Stimulated activated CD4-positive, alpha-beta T cell treated with anti-CD3 and anti-CD28 coated beads, Interleukin-1b, Interleukin-23, amount 100 ng/mL, for 1 hour (primary cell): ENCODE measurements at places on chromosomes 4 and X.

DNA sequence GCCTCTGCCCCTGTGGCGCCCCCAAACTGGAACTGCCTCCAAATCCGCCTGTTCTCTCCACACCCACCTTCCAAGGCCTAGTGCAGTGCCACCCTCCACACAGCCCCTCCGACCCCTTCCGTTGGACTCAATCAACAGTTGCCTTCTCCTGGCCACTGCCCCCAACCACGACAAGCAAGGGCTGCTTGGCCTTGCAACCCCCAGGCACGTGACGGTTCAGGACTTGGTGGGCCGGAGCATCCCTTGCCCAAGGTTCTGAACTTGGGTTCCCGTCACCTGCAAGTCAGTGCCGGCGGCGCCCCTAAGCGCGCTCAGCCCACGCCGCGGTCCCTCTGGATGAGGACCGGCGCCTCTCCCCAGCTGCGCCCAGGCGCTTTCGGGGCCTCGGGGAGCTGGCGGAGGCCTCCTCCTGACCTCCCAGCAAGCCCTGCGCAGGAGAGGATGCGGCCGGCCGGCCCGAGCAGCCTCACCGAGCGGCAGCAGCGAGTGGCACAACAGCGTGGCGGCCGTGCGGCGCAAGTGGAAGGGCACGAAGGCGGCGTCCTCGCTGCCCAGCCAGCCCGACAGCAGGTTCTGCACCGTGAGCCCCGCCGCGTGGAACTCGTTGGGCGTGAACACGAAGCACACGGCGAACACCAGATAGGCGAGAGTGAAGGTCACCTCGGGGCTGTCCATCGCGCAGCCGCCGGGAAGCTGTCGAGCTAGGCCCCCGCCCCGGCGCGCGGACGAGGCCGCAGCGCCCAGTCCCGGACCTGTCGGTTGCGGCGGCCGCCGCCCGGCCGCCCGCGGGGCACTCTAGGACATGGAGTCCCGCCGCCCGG lies 750 bp downstream of the TMEM129 start:
- no peak for DNase-seq

GRCh38 chr4:128758314-128758922 lies 51.1 kb upstream of the JADE1 start:
- DNase-seq, result no peak

DNA sequence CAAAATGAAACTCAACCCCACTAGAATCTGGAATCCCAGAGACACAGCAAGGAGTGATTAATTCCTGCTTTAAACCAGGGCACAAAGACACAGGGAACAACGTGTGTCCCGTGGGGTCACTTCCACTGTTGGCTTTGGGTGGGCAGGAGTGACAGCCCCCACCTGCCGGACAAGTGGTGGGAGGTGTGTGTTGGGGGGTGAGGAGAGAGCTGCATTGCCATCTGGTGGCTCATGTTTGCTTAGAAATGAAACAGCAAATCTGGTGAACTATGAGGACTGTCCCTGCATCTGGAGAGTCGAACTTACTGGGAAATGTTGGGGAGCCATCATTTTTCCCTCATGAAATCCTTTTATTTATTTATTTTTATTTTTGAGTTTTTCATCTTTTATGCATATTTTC lies 75.9 kb upstream of the AFAP1 start:
- no peak for DNase-seq

GRCh38 chrX:97907791-97908190 lies 1024.1 kb downstream of the RPA4 start:
- DNase-seq, result no peak

DNA sequence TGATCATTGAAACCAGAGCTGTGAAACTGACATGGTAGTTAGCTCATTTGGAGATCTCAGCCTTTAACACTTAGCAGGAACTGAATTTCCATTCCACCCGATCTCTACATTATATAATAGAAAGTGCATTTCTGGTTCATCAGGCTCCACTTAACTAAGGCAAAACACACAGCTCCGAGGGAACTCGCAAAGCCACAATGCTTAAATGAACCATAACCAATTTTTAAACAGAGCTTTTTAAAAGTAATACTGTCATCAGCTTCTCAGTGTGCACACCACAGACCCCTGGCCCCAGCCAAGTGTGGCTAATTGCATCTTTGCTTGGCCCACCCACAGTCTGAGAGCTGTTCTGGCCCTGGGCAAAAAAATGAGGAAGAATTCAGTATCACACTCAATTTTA lies 66.1 kb downstream of the DCHS2 start:
- no peak for DNase-seq

- DNase-seq, result no peak
Observed at GRCh38 chr4:175457956-175458355, 354.1 kb downstream of the GPM6A start.

DNA sequence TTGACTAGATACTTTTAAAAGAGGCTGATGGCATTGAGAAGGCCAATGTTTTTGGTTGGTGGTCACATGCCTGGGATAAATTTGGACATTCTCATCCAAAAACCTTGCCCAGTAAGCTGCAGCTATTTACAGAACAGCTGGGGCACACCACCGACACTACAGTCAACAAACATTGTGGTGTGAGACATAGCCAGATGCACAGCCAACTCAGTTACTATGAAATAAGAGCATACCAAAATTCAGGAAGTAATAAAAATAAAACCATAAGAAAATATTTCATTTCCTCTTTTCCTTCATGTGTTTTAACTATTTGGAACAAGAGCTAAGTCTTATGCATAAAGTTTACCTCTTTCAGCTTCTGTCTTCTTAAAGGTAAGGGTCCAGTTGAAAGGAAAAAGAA lies 8.8 kb downstream of the PPM1K start:
- no peak for DNase-seq

GRCh38 chrX:78759081-78759480 lies 11.6 kb downstream of the LPAR4 start:
- DNase-seq, result no peak

- DNase-seq, result no peak
Observed at GRCh38 chrX:12223650-12224049, 85.4 kb downstream of the FRMPD4 start.

DNA sequence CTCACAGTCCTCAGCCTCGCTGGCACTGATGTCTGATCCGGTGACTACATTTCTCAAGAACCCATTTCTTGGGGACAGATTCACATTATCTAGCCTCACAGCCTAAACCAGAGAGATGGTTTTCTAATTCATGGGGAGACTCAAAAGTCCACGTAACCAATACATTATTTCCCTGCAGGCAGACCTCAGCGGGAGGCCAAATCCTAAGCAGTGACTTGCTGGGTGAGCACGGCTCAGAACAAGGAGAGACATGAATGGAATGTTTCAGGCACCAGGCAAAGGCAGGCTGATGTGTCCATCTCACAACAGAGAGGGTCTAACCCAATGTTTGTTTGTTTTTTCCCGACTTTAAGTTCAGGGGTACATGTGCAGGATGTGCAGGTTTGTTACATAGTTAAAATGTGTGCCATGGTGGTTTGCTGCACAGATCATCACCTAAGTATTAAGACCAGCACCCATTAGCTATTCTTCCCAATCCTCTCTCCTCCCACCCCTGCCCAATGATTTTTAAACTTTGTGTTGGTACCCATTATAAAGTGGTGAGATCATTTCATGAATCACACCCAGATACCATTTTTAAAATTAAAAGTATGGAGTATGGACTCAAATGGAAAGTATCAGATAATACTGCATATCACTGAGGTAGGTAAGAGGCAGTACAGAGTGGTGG lies 53.3 kb downstream of the SCD5 start:
- DNase-seq, result no peak

- no peak for DNase-seq
Observed at GRCh38 chr4:8343262-8343966, 73.9 kb downstream of the HTRA3 start.

- DNase-seq, result no peak
Observed at GRCh38 chr4:2383760-2384159, 34.7 kb downstream of the ZFYVE28 start.

- DNase-seq, result no peak
Observed at GRCh38 chr4:81472281-81473182, 825 bp upstream of the RASGEF1B start.

GRCh38 chr4:189117426-189117825 lies 823.2 kb upstream of the FRG1 start:
- DNase-seq, result no peak

- no peak for DNase-seq
Observed at GRCh38 chrX:10156199-10157031, at the start of gene CLCN4. CLCN4 (plus strand) TSS chrX:10156975; CDS start chrX:10185033, 28,058 bp downstream.

GRCh38 chrX:116236666-116237065 lies 66.1 kb downstream of the AGTR2 start:
- DNase-seq, result no peak

- no peak for DNase-seq
Observed at GRCh38 chr4:17128268-17128667, 229.8 kb upstream of the LDB2 start.

GRCh38 chr4:106803083-106803482 lies 233.0 kb downstream of the DKK2 start:
- no peak for DNase-seq

DNA sequence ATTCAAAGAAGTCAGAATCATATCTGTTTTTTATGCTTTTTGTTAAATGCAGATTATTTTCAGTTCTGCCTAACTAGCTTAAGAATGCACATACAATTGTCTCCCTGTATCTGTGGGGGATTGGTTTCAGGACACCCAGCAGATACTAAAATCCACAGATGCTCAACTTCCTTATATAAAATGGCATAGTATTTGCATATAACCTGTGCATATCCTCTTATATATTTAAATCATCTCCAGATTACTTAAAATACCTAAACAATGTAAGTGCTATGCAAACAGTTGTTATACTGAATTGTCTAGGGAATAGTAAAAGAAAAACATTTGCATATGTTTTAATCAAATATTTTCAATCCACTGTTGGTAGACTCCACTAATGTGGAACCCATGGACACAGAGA lies 279.4 kb downstream of the TMA16 start:
- no peak for DNase-seq

DNA sequence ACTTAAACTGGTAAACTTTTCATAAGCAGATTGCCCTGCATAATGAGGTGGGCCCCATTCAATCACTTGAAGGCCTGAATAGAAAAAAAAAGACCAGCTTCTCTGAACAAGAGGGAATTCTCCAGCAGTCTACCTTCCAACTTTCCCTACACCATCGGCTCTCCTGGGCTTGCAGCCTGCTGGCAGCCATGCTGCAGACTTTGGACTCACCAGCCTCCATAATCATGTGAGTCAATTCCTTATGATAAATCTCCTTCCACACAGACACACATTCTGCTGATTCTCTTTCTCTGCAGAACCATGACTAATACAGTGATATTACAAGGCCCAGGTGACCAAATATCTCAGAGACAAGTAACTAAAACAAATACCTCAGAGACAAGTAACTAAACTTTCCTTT lies 113.8 kb upstream of the WDR17 start:
- no peak for DNase-seq

GRCh38 chr4:90852237-90852636 lies 725.0 kb downstream of the CCSER1 start:
- no peak for DNase-seq

DNA sequence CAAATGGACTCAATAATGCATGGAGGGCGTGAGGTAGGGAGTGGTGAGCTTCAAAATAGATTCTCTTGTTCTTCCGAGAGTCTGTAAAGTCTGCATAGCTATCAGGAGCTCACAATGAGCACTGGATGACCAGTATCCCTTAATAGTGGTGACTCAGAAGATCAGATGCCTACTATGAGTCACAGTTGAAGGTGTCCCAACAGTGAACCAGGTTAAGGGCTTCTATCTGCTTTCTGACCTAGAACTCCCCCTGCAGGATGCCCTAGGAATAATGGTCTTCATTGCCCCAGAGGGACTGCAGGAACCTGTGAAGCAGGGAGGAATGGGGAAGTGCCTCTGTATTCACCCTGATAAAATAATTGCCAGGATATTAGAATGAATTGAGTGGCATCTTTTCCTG lies 22.1 kb downstream of the DGKK start:
- no peak for DNase-seq

DNA sequence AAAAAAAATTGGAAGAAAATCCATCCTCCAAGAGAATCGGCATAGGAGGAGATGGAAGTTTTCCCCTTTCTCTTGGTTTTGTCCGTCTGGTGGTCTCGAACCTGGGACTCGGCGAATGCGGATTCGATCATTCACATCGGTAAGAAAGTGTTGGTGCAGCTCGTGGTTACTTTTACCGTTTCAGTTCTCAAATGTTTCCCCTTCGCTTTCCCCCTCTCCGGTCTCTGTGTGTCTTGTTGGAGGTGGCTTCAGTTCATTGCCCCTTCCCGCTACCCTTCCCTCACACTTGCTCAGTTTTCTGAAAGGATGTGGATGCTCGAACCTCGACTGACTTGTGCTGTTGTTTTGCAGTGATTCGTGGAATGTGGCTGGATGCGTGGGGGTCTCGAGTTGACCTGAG lies 840 bp downstream of the GRID2 start:
- no peak for DNase-seq

DNA sequence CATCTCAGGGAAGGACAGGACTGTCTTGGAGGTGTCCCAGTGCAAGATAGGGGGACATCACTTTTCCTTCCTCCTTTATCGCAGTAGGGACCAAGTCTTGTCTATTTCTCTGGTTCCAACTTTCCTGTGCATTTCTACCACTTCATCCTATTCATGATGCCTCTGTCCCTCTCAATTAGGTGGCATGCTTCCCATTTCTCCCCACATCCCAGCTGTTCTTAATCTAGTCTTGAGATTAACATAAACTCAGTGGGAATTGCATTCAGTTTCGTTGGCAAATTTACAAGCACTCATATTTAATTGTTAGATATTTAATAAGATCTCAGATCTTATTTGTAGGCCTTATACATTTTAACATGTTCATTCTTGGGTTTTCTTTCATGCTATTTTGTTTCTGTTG lies 15.7 kb upstream of the ODAM start:
- no peak for DNase-seq

- no peak for DNase-seq
Observed at GRCh38 chr4:95529946-95530345, 18.8 kb downstream of the UNC5C start.

DNA sequence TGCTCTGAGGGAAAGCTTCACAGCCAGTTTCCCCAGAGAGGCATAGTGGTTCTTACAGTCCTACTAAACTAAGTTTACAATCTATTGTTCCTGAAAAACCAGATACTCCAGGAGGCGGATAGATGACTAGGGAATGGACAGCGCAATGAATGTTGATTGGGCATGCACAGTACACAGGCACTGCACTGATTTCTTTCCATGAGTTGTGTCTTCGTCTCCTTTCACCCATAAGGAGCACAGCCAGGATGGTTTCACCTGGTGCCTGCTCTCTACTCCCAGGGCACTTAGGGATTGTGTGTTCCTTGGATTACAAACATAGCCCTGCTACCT lies 144.9 kb downstream of the PALLD start:
- DNase-seq, result no peak

- DNase-seq, result no peak
Observed at GRCh38 chr4:16516796-16517439, 290.6 kb upstream of the TAPT1 start.

DNA sequence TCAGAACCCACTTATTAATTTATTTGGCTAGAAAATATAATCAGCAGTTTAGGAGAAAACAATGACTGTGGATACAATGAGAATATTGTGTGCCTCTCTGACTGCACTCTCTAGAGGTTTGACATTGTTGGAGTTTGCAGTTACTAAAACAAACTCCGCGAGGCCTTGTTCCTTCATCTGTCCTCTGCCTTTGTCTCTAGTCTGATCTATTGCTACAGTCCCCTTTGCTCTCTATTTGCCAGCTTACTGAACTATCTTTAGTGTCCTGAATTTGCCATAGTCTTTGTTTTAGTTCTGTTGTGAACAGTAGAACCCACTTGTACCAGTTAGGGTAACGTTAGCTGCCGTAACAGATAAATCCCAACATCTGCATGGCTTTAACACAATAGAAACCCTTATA lies 81.4 kb upstream of the RPS6KA3 start:
- no peak for DNase-seq

- no peak for DNase-seq
Observed at GRCh38 chrX:133722756-133723155, 262.6 kb downstream of the GPC3 start.

GRCh38 chr4:70925899-70926635 lies 23.9 kb downstream of the MOB1B start:
- DNase-seq, result no peak
